ENCODE measurements at places on chromosomes 13 and 19.
A peak's percentile ranks its signal among the peaks of the same experiment; 100 is the strongest.

DNA sequence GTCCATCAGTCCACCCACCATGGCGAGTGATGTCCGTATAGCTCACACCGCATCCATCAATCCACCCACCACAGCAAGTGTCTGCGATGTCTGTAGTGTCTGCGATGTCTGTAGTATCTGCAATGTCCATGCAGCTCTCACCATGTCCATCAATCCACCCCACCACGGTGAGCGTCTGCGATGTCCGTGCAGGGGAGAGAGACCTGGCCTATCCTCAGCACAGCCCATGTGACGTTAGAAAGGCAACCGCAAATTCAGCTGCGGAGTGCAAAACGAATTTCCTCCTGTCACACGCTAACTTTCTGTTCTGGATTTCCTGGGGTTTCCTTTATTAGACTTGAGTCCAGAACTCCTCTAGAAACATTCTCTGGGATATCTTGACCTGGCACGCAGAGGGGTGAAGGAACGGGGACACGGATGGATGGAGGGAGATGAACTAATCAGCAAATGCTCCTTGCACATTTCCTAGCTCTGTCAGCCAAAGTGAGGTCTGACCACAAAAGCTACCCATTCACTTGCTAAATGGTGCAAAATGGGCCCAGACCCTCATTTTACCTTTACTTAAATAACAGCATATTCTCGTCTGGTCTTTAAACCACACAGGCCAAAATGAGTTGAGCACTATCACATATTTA lies 18.3 kb downstream of the RASA3 start:
- H3K4me3 ChIP-seq: no peak overlapping the region
- H3K27me3 ChIP-seq: no peaks in the 10 kb centered on the region
- H3K36me3 ChIP-seq: no peaks in the 10 kb centered on the region
- H3K4me1 ChIP-seq: peaks cover 23% of the 10 kb centered on the region
- peak; percentile 19 for DNase-seq
- no peak overlapping the region for H3K27ac ChIP-seq

DNA sequence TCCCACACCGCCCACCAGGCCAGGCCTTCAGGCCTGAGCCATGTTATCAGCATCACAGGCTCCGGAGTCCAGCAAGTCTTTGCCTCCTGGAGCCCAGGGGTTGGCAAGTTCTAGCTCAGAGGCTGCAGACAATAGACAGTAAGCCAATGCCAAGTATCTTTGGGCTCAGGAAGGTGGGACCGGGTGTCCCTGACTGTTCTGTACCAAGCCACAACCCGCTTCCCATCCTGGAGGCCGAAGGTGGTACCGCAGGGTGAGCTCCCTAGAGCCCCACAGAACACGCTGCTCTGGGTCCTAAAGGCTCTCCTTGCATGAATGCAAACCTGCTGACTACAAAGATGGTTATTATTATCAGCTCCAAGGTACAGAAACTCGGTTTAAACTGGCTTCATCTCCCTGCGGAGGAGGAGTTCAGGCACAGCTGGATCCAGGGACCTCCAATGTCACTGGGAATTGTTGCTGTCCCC lies 5.5 kb upstream of the FSTL3 start:
- H3K27ac ChIP-seq: no peak overlapping the region
- H3K4me1 ChIP-seq: no peaks in the 10 kb centered on the region
- H3K27me3 ChIP-seq: no peaks in the 10 kb centered on the region
- H3K36me3 ChIP-seq: no peaks in the 10 kb centered on the region

- H3K4me3 ChIP-seq: no peak overlapping the region
- H3K36me3 ChIP-seq: no peaks in the 10 kb centered on the region
- no peak for DNase-seq
- H3K4me1 ChIP-seq: no peaks in the 10 kb centered on the region
Measured at GRCh38 chr13:63345835-63346234, 1930.2 kb upstream of the PCDH20 start.

DNA sequence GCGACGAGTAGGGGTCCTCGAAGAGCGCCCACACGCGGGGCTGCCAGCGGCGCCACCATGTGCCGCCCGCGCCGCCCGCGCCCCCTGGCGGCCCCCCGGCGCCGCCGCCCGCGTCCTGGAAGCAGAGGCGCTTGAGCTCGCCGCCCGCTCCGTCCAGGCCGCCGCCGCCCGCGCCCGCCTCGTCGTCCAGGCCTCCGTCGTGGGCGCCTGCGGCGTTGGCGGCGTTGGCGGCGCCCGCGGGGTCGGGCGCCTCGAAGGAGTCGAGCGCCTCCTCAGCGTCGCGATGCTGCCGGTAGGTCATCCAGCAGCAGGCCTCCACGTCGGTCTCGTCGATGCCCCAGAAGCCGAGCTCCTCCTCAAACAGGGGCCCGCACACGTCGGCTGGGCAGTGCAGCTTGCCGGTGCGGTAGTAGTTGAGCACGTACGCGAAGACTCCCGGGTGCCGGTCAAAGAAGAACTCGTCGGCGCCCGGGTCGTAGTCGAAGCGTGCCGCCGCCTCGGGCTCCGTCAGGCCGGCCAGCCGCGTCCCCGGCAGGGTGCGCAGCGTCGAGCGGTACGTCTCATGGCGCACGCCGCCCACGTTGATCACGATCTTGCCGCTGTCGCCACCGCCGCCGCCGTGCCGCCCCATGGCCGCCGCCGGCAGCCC lies 829 bp downstream of the KCNC3 start:
- no peaks in the 10 kb centered on the region for H3K4me1 ChIP-seq
- no peak overlapping the region for H3K27ac ChIP-seq
- DNase-seq: peak; percentile 45
- no peaks in the 10 kb centered on the region for H3K36me3 ChIP-seq
- peaks cover 55% of the 10 kb centered on the region for H3K27me3 ChIP-seq
- H3K4me3 ChIP-seq: peak overlapping the region; percentile 21

- no peaks in the 10 kb centered on the region for H3K36me3 ChIP-seq
- no peaks in the 10 kb centered on the region for H3K27me3 ChIP-seq
- no peak for DNase-seq
- H3K27ac ChIP-seq: peak overlapping the region; percentile 4
Measured at GRCh38 chr19:28426110-28426729, 786.7 kb downstream of the UQCRFS1 start.
